Urothelium cell line (cell line): ENCODE measurements at places on chromosomes 5 and 9.
A peak's percentile ranks its signal among the peaks of the same experiment; 100 is the strongest.

DNA sequence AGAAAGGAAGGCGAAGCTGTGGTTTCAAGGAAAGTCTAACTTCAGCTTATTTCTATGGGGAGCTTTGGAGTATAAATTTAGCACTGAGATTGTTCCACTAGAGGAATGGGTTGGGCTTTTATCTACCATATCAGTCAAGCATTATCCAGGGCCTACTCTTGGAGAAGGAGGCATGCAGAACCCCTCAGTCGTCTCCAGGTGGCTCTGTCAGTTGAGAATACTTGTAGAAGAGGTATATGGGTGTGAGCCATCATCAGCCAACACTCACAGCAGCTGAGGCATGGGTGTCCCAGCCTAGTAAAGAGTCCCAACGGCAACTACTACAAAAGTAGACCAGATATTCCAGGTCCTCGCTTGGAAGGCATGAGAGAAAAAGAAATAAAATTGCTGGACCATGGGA is 548.5 kb upstream of the GRAMD2B start:
- DNase-seq: peak; percentile 6

DNA sequence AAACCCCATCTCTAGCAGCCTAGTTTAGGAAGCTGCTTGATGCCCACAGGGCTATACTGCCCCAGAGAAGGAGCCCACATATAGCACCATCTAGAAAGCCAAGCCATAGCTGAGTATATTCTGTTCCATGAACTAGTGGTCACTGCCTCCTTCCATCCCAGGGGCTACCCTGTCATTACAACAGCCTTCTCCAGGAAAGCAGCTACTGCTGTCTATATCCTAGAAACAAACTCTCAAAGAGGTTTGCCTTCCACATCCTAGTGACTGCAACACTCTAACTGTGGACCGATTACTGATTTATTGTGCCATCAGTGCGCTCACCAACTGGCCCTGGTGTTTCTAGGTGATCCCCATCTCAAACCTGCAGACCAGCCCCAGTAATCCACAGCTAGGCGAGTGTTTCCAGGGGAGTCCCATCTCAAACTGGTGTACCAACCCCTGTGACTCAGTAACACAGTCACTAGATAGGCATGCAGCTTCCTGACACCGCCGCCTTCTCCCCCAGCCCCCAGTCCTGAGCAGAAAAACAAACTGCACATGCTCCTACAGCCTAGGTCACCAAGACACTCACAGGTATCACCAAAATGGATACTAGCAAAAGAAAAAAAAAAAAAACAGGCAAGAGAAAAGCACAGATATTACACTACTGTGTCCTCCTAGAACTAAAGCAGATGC is 14.8 kb downstream of the SPTLC1 start:
- DNase-seq: peak; percentile 85

- no peak for DNase-seq
Observed at GRCh38 chr5:139676951-139677735, 29.0 kb downstream of the CXXC5 start.

DNA sequence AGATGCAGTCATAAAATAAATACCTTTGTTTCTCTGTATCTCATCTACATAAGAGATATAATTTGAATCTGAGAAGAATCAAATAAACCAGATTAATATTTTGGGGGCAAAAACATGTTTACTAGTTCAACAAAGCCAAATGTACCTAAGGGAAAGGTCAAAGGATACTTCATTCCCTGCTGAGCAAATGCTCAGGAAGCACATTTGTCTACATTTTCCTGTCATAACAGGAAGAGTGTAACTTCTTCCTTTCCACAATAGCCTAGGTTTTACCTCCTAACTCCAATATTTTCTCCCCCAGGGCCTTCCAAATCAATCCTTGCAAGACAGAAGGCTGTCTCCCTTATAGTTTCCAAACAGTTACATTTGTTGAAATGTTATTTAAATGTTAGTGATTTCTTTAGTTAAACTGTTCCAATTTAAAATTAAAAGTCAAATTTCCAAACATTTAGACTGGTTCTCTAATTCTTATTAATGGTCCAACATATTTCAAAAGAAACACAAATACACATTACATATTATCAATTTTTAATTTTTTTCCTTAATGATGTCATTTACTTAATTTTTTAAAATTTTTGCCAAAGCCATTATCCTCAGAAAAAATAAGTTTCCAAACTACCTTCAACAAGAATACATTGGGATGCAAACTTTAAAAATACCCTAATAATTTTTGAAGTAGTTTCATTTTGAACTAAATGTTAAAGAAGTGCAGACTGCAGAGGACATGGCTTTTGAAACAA is 67.8 kb downstream of the MEF2C start:
- DNase-seq: no peak

DNA sequence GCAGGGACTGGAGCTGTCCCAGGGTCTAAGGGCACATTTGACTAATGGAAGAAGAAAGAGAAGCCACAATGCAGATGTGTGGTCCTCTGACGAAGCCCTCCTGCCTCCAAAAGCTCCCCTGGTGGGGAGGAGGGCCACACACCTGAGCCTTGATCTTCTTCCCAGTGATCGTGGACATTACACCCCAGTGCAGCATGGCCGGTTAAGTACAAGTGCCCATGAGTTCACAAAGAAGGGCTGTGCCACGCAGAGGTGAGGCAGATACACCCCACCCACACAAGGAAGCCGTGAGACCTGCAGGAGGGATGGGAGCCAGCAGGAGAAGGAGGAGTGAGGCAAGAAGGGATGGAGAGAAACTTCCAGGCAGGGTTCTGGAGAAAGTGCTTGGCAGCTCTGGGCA is 199.0 kb upstream of the MVB12B start:
- no peak for DNase-seq

DNA sequence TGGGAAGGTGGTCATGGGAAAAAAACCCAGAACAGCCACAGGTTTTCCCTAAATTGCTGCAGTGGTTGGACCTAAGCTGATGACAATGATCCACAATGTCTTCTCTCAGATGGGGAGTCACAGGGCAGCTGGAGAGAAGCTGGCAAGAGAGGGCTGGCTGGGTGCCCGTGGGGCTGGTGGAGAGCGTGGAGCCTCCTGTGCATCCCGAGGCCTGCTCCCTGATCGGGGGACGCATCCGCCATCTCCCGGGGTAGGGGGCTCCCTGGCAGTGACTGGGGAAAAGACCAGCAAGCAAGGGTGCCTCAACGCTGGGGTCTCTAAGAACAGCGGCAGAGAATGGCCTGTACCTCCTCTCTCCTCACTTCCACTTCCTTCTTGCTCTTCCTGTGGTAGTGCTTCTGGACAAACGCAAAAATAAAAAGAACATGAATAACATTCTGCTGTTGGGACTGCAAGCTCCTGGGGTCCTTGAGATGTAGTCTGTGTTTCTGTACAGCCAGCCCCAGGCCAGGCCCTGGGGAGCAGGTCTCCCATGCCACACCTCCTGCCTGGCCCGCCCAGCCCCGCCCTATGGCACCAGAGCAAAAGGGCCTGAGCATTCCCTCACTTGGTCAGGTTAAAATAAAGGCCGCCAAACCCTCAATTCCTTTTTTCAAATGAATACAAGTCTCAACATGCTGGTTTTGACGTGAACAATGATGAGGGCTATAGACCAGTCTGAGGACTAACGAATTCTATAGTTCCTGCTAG is 7.0 kb upstream of the MRNIP start:
- DNase-seq: no peak

DNA sequence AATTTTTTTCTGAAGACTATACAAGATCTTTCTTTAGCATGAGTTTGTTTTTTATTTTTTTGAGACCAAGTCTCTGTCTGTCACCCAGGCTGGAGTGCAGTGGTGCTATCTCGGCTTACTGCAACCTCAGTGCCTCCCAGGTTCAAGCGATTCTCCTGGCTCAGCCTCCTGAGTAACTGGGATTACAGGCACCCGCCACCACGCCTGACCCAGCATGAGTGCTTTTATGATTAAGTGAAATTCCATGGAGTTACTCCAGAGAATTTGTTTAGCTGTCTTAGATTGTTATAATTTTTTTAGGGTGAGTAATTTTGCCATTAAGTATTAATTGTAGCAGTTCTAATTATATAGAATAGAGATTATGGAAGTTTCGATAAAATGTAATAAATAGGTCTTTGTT is 14.3 kb downstream of the YTHDC2 start:
- no peak for DNase-seq

DNA sequence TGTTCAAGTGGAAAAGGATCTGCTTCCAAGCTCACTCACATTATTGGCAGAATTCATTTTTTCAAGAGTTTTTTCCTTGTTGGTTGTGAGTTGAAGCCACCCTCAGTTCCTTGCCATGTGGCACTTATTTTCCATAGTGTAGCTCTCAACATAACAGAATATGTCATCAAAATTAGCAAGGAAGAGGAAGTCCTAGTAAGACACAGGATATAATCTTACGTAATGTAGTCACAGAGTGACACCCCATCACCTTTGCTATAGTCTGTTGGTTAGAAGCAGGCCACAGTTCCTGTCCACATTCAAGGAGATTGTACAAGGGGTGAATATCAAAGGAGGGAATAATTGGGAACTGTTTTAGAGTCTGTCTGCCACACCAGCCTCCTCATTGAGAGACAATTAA is 15.7 kb downstream of the IRGM start:
- no peak for DNase-seq

DNA sequence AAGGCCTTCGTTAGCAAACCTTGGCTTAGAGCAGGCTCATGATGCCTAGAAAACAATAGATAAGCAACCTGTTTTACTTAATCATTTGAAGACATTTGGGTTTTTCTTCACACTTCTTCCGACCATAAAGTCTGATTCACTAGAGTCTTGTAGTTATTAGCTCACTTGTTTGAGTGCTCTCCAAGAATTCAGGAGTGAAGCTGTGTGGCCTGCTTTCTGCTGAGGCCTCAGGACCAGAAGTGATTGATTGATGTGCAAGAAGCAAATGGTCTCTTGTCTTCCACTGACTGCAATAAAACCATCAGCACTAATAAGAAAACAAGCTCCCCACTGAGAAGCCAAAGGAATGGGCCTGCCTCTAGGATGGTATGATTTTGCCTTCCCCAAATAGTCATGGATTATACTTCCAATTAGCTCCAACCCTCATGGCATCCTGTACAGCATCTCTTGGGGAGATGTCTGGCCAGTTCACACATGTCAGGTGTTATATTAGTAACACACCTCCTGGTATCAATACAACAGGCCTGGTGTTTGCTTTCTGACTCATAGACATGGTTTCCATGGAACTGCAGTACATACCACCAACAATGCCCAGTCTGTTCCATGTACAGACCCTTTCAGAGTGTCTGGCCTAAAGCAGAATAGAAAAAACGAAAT is 317.6 kb downstream of the CWC27 start:
- peak; percentile 31 for DNase-seq

DNA sequence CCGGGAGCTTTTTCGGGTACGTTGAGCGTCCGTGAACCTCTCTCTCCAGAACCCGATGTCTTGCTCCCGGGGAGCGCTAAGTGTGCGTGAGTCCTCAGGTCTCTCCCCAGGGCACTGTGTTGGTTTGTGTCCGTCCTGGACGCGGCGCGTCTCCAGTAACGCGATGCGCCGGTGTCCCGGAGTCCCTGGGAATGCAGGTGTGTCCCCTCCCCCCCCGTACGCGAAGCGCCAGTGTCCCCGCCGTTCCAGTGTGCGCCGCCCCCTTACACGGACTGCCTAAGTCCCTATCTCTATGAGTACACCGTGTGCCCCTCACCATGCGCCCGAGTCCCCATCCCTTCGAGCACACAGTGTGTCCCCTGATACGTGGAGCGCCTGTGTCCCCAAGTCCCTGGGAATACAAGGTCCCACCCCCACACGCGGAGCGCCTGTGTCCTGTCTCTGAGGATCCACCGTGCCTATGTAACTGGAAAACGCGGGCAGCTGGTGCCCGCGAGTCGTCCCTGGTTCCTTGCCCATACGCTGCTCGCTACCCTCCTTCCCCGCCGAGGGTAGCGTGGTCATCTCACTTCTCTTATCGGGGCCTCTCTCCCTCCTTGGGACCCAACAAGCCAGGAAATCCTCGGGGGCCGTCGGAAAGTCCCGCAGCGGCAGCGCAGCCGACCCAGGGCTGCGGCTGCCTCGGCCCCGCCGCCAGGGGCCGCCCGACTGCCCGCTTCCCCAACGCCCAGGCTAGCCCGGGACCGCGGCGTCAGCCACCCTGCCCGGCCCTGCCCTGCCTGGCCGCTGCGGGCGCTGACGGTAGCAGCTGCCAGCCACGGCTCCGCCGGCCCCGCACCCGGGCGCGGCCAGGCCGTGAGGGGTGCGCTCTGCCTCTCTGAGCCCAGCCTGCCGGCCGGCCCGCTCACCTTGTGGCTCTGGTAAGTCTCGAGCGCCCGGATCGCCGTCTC is 709 bp downstream of the ELL2 start:
- peak; percentile 84 for DNase-seq

DNA sequence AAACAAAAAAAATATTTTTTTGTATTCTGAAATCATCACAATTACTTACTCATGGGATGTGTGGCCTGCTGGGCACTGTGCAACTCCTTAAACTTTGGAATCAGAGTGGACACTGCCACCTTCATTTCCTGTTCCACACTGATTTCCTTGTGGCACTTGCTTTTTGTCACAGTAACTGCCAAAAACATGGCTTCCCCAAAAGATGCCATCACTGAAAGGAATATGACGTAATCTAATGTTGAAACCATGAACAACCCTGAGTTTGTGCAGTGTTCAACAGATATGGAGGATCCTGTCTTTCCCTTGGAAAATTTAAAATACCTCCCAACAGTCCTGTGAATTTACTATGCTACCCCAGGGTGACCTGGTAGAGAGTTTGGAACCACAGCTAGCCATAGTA is 12.6 kb upstream of the IL12B start:
- no peak for DNase-seq

DNA sequence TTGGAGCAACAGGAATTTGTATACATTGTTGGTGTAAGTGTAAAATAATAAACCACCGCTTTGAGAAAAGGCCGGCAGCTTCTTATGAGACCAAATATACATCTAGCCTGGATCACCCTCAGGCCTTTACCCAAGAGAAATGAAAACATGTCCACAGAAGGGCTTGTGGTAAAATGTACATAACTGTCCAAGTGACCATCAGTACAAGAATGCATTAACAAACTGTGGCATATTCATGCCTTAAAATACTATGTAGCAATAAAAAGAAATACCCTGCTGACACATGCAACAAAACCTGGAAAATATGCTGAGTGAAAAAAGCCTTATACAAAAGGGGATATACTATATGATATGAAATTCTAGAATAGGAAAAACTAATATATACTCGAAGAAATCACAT is 311.9 kb upstream of the TRPC7 start:
- no peak for DNase-seq

DNA sequence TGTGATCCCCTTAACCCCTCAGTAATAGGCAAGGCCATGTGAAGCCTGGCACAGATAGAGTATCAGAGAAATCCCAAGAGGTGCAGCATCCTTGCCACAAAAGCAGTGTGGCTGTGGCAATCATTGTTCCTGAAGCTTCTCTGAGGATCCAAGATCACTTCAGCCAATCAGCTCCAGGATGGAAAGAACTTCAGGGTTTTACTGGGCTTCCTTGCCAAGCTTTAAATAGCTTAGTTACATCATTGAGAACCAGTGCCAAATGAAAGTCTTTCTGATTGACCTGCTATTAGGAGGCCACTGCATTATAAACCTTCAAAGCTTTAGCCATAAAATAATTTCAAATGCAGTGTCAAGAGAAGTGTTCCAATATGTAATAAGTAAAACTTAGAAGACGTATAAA is 430.6 kb downstream of the PIK3R1 start:
- no peak for DNase-seq
